Activated T-cell treated with anti-CD3 and anti-CD28 coated beads, Interleukin-2, amount 50 U/mL, for 4 hours (primary cell): ENCODE measurements at places on chromosomes 7 and 10. TPM values are rescaled to one million over a fixed set of nuclear protein-coding genes. Genes with fewer than 3 reads are reported as not detected.

The TPST1 gene
- total RNA-seq, result 1.4 TPM

The HMX2 gene
- 0.11 TPM for total RNA-seq

- DNase-seq, result no peak
These were observed 2.6 kb downstream of the CXCL12 start for GRCh38 chr10:44382131-44382858.

The RAB19 gene
- total RNA-seq, result 4.0 TPM

The ZNF488 gene
- not detected for total RNA-seq

- DNase-seq, result no peak
These were observed 2.9 kb downstream of the PRXL2A start for GRCh38 chr10:80411267-80411668.

DNA sequence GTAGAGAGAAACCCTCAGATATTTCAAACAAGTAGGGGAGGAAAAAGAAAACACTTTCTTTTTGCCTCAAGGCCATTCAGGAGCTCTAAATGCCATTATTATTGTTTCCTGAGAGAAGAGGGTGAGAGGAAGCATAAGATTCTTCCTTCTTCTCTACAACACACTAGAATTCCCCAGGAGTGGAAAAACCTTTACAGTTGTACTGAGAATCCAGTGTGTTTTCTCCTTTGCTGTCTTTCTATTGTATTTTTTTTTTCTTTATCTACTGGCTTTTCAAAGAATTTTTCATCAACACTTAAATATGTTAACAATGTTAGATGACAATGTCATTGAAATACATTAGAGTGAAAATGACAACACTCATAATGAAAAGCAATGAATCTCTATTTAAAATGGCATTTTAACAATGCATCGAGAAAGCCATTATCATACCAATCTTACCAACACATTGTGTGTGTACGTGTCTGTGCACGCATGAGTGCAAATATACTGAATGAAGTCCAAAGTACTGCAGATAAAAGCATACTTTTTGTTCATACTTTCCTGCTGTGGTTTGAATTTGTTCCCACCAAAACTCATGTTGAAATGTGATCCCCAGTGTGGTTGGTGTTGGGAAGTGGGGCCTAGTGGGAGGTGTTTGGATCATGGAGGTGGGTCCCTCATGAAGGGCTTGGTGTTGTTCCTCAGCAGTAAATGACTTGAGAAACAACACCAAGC lies 24.2 kb upstream of the MACC1 start:
- no peak for DNase-seq

- no peak for DNase-seq
These were observed 49.5 kb upstream of the CACUL1 start for GRCh38 chr10:118804262-118804773.

- DNase-seq, result no peak
These were observed 48.1 kb downstream of the CCNY start for GRCh38 chr10:35384265-35384868.

- no peak for DNase-seq
These were observed 48.7 kb downstream of the TSPAN15 start for GRCh38 chr10:69499726-69500689.

DNA sequence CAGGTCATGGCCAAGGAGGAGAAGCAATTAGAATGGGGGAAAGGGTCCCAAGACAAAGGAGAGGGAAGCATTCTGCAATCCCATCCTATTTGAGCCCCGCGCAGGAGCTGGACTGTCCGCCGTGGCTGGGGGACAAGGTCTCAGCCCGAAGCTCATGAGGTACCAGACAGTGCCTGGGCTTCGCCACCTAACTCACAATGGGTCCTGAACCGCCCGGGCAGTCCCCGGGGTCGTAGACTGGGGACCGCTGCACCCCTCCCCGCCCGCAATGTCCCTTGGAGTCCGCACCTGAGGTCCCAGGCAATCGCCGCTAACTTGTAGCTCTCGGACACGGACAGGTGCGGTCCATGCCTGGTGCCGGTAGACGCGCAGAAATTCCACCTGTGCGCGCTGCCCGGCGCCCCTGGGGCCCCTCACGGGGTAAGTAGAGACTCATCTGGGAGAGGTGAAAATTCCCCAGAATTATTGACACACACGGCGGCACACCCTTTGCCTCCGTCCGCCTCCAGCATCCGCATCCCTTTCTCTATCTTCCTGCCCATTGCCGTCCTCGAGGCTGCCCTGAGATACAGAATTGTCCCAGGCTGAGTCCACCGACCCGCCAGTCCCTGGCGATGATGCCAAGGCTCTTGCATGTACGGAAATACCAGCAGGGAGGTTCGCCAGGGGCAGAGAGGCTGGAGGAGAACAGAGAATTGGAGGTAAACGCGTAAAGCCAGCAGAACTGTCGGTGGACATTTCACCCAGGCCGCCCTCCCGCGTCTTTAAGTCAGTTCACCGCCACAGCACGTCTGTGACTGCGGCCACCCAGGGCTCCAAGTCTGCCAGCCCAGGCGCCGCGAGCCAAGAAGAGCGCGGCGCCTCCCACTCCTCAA lies 1.8 kb downstream of the CHRM2 start:
- DNase-seq, result no peak

DNA sequence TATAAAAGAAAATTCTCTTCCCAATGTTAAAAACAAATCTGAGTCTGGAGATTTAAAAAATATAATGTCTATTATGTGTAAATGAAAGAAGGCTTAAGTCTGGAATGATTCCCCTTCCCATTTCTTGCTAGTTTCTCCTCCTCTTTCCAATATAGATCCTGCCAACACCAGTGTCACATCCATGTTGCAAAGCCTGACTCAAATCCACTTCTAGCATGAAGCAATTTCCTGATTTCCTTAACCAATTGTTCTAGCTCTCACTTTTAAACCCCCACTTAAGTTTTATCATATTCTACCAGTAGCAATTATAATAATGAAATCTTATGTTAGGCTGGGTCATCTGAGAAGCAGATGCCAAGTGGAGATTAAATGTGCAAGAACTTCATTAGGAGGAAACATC lies 100.1 kb upstream of the SEC61G start:
- DNase-seq, result no peak

- no peak for DNase-seq
These were observed 143.8 kb downstream of the TES start for GRCh38 chr7:116354171-116354545.

DNA sequence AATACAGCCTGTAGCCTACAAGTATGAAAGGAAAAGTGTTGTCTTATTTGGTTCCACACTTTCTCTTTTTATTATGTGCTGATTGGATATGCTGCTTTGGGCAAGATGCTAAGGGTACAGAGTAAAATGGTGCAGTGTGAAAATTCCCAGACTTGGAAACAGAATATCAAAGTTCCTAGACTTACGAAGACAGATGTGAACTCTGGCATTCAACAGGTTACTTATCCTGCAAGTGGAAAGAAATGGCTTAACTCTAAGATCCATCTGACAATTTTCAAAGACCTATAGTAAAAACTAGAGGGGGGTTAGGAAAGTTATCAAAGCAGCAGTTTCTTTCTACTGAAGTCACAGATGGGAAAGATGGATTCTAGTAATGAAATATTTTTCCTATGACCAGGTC lies 24.1 kb downstream of the CUTC start:
- no peak for DNase-seq

The SYNPO2L gene
- total RNA-seq, result not detected

The DBNL gene
- 167 TPM for total RNA-seq

The NUTM2D gene
- total RNA-seq, result 2.1 TPM

- DNase-seq, result no peak
These were observed 612 bp downstream of the KCP start for GRCh38 chr7:128909625-128910568.

The ECHDC3 gene
- 1.1 TPM for total RNA-seq

GRCh38 chr7:116977172-116977571 lies 23.9 kb downstream of the ST7 start:
- no peak for DNase-seq

DNA sequence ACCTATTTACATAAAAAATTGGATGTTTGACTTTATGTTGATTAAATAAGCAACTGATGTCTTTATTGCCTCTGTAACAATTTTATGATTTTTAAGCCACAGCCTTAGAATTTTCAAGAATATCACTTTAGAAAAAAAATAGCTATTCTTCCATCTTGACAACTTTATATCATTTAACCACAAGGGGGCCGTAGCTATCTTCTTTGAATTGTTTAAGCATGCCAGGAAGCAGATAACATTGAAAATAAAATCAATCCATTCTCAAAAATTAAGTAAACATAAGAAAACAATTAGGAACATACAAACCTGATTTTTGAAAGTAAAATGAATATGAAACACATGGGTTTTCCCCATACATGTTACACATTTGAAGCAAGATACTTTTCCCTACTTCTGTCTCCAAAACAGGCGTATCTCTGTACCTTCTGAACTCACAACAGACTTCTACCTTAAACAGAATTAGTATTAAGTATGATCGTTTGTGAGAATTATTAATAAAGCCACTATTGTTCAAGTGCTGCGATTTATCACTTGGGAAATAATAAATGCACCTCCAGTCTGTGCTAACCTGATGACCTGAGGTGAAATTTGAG lies 209.0 kb downstream of the CACNA2D1 start:
- DNase-seq, result no peak

- no peak for DNase-seq
These were observed 354.1 kb upstream of the SEMA3A start for GRCh38 chr7:84548366-84549365.

GRCh38 chr7:103130901-103131624 lies 17.8 kb downstream of the NAPEPLD start:
- DNase-seq, result no peak

GRCh38 chr10:10959666-10960065 lies 58.0 kb upstream of the CELF2 start:
- no peak for DNase-seq

The PKD2L1 gene
- total RNA-seq, result not detected
